ENCODE measurements at places on chromosomes 6 and 20.
A peak's percentile ranks its signal among the peaks of the same experiment; 100 is the strongest.

DNA sequence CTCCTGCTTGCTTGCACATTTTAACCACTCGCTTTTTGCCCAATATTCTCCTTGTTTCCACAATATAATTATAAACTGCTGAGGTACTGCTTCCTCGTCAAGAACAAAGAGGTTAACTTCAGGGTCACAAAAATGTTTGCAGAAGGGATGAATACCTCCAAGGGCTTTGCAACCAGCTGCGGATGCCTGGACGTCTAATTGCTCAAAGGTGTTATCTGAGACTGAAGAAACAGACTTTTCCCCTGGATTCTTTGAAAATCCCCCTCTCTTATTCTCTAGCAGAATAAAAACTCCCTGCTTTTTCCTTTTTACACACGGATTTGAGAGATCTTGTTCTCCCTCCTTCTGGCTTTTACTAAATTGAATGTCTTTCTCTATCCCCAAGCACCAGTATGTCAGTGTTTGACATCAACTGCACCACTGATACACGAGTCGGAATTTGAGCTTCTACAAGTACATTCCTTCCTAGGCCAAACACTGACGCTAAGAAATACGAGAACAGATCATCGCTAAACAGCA lies 336 bp upstream of the SMPDL3A start:
- DNase-seq = no peak

DNA sequence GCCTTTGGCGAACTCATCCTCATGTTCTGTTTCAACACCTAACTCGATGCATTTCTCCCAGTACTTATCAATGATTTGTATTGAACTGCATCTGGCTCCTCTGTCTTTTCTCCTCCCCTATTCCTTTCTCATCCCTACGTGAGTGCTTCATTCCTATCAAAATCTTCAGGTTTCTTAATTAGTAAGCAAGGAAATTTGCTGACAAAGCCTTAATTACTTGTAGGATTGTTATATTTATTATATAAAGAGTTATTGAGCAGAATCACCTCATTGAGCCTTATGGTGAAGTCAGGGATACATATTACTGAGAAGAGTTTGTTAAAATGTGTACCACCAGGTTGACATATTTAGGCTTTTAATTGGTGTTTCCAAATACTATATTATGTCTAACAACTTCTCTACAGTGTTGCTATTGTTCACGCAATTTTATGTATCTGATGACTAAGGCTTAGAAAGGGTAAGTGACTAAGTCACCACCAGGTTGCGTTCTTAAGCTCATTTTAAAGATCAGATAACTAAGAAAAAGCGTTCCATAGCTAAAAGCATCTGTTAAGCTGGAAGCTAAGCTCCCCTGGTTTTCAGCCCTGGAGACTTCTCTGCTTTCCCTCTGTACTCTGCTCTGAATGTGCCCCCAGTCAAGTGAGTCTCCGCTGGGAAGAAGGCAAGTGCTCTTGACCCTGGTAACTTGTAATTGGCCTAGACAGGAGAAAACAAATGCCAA lies 18.9 kb downstream of the SCGN start:
- no peak for DNase-seq

- DNase-seq = no peak
Observed at GRCh38 chr6:16267428-16268263, 29.3 kb downstream of the GMPR start.

DNA sequence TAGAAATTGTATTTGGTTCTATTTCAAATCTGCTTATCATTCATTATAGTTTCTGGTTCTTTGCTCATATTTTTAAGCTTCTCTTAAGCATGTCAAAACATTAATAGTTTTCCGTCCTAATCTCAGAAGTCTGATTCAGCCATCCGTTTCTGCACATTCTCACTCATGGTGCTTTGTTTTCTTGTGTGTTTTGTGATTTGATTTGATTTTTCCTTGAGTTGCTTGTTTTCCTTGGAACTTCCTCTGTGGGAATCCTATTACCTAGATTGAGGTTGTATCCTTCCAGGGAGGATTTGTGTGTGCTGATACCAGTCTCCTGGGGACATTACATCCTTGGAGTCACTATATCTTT lies 7.9 kb downstream of the SNX9 start:
- DNase-seq = no peak

DNA sequence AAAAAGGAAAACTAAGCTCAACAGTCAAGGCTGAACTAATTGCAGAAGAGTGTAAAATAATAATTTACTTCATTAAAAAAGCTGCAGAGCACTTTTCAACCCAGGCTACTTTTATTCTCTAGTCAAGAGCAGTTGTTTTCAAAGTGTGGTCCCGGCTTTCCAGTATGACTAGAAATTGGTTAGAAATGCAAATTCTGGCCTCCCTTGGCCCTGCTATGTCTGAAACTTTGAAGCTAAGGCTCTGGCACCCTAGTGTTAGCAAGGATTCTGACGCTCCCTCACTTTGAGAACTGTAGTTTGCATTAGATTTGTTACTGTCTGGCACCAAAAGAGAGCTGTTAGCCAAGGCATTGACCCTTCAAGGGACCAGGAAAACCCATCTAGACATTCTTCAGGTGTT lies 9.5 kb upstream of the NXT1 start:
- DNase-seq = no peak

- no peak for DNase-seq
Observed at GRCh38 chr20:37319151-37319671, 26.7 kb upstream of the SRC start.

DNA sequence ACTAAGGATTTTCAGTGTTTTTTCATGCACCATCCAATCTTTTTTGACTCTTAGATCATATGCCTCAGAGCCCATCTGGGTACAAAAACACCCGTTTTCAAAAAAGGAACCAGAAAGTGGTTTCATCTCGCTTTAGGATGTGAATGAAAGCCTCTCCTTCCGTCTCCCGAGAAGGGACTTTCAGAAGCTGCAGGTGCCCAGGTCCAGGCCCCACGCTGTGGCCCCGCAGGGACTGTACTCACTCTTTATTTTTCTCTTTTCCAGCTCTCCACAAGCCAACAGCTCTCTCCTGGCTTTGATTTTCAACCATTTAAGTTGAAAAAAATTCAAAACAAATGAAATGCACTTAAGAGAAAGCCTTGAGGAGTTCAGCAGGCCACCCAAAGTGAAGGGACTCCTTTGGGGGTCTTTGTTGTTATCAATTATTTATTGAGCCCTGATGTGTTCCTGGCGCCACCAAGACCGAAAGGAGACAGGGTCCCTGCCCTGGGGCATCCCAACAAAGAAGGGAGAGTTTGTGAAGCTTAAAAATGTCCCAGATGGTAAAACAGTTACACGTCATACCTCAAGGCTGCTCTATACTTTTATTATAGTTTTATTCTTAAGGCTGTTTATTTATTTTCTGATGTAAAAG lies 467.3 kb downstream of the PREX1 start:
- no peak for DNase-seq

DNA sequence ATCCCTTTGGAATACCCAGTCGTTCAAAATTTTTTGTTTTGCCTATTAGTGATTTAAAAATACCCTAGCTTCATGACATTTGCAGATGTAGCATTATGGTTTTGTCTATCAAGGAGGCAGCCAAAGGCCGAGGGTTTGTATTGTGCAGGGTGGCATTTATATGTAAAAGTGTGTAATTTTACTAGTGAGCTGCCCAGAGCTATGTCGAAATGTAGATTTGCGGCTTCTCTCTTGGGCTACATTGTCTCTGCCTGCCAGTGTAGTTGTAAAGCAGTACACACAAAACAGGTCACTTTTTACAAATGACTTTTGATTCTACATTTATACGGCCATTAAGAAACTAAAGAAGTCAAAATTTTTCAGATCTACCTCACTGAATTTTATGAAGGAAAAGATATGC lies 87.7 kb downstream of the TSHZ2 start:
- DNase-seq = no peak

GRCh38 chr6:11727998-11728961 lies 50.3 kb downstream of the ADTRP start:
- no peak for DNase-seq

DNA sequence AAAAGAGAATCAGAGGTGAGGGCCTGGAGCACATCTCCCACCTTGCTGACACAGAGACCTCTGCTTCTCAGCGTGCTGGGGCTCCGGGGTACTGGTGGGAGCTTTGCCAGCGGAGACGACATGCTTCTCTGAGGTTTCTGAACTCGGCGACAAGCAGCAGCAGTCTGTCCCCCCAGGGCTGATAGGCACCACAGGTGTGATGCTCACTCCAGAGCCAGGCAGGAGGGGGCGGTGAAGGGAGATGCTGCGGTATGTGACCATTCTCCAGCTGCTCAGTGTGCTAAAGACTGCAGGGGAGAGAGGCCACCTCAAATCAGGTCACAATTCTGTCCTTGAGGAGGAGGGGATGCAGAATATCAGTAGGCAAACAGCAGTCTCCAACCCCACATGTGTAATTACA lies 219.9 kb downstream of the ALDH8A1 start:
- DNase-seq = no peak

DNA sequence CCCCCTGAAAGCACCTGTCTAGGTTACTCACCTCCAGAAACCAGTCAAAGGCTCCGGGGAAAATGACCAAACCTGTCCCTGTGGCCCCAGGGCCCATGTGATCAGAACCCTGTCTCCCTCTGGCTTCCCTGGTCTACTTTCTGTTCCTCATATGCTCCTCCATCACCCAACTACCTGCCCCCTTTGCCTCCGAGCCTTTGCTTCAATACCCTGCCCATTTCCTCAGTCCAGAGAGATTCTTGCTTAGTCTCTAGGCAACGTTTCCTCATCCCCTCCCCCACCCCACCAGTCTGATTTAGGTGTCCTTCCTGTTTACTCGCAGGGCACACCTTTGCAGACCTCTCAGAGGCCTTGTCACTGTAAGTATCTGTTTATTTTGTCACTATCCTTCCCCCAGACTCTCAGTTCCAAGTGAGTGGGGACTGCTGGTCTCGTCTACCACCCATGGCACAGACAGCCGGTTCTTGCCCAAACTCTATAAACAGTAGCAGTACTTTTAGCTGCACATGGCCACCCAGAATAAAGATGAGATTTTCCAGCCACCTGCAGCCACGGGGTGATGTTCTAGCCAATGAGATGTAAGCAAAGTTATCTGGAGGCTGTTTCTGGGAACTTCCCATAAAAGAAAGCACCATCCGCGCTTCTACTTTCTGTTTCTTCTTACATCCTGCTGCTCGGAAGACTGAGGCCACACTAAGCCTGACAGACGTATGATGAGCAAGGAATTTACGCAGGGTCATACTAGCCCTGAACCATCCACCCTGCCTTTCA lies 13.3 kb downstream of the ELOVL5 start:
- peak; percentile 27 for DNase-seq

DNA sequence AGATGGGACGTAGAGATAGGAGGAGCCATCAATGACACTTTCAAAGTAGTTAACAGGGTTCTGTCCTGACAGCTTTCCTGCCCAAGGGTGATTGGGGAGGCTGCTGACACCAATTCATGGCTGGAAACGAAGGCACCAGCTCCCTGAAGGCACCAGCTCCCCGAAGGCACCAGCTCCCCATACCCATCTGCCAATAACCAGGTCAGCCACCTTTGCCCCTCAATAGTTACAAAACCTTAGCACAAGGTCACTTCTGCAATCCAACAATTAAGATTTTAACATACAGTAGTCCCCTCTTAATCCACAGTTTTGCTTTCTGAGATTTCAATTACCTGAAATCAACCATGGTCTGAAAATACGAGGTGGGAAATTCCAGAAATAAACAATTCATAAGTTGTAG lies 51.7 kb downstream of the ELOVL5 start:
- DNase-seq = no peak
